ENCODE measurements at places on chromosomes 3 and 15.
A peak's percentile ranks its signal among the peaks of the same experiment; 100 is the strongest.

DNA sequence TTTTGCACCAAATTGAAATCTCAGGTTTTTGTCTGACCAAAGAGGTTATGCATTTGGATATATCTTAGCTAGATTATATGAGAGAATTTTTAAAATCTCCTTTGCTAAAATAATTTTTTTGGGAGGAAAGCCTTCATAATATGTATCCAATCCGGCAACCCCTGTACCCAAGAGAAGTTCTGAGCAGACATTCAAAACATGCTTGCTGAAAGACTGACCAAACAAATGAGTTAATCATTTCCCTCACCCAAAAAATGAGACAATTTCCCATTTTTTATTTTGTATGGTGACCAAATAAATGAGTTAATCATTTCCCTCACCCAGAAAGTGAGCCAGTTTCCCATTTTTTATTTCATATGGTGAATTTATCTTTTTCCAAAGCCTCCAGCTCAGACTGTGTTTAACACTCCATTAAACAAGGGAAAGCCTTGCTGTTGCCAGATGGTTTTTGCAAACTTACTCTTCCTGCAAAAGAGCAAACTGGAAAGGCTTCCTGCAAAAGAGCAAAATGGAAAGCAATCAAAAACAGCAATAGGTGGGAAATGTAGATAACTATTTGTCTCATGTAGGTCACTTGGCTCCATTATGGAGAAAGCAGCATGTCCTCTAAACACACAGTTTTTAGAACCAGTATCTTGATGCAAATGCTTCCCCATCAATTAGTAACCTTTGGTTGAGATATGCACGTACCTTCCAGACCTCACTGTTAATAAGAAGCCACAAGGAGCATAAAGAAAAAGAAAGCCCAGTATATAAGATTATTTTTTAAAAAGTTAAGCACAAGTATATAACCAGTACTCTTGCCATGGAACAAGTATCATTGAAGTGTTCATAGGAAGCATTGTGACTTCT, 78.4 kb upstream of the OSTN start:
- DNase-seq = no peak

- DNase-seq = no peak
Measured at GRCh38 chr3:178146406-178146831, 389.8 kb upstream of the KCNMB2 start.

DNA sequence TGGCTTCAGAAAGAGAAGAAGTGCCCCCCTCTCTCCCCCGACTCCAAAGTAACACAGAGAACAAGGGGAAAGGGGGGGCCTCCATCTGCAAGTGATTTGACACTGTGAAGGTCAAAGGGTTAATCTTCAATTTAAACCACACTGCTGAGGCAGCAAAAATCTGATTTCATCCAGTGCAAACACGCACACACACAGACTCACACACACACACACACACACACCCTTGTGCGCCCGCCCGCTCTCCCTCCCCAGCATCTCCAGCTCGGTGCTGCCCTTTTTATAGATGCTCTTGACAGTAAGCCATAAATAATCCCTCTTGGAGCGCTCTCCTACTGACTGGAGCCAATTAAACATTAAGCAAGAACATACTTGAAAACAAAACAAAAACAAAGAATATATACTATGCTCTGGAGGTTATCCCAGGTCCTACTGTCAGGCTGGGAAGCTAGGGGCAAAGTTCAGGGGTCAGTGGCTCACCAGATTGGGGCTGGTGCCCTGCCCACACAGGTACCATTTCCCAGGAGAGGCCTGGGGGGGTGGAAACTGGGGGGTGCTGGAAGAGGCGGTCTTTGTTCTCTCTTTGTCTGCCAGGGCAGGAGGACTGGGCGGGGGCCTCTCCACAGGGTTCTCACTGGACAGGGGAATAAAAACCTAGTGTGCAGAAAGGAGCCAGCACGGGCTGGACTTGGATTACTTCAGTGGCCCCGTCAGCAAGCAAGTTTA, 16.3 kb downstream of the BMF start:
- peak; percentile 96 for DNase-seq

- DNase-seq = no peak
Measured at GRCh38 chr15:74228723-74229081, 7.4 kb upstream of the CCDC33 start.

DNA sequence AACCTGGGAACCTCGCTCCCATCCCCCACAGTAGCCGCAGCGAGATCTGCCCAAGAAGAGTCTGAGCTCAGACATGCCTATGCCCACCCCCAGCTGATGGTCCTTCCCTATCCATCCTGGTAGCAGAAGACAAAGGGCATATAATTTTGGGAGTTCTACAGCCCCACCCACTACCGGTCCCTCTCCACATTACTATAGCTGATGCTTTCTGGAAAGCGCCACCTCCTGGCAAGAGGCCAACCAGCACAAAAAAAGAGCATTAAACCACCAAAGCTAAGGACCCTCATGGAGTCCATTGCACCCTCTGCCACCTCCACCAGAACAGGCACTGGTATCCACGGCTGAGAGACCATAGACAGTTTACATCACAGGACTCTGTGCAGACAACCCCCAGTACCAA, 168.4 kb downstream of the MEGF11 start:
- DNase-seq = no peak

DNA sequence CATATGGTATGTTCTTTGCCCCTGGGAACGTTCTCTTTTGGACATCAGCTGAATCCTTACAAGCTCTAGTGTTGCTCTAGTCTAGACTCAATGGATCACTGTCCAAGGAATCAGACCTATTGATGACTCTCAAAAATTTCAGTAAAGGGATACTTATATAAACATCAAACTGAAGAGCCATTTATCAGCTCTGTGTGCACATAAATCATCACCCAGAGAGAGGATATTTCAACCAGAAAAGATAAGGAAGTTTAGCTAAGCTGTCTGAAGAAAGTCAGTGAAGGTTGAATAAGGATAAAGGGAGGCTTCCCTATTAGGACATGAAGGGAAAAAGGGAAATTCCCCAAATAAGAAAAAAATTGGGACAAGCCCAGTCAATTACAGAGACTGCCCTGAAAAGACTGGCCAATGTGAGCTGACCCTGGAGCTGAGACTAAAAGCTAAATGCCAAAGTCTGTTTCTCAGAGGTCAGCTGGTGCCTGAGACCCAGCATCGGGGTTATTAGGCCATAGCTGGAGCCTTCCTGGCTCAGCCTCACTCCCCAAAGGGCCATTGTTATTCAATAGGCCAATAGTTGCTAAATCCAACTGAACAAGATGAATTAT, 424.1 kb upstream of the THBS1 start:
- no peak for DNase-seq

- DNase-seq = no peak
Measured at GRCh38 chr3:86934851-86935250, 56.1 kb downstream of the VGLL3 start.

- no peak for DNase-seq
Measured at GRCh38 chr15:78998526-78998925, 53.7 kb upstream of the CTSH start.

- no peak for DNase-seq
Measured at GRCh38 chr3:157695586-157695985, 192.4 kb upstream of the VEPH1 start.

GRCh38 chr3:16298891-16299290, 33.9 kb downstream of the OXNAD1 start:
- no peak for DNase-seq

- DNase-seq = no peak
Measured at GRCh38 chr3:171783626-171784025, 26.7 kb downstream of the PLD1 start.

DNA sequence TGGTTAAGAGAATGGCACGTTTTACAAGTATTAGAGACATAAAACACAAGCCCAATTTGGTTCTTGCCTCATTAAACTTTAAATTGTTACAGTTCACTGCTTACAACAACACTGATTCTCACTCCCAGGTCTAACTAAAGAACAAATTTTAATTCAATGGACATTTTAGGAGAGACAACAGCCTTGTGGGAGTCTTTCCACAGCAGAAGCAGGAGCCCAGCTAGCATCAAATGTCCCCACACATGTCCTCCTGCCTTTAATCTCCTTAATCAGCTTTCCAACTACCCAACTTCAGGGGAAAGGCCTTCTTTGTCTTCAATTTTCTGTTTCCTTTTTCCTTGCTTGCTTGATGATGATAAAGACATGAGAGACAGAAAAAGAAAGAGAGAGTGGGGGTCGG, 287.8 kb upstream of the WNT5A start:
- DNase-seq = no peak

GRCh38 chr3:161263057-161263456, 41.9 kb downstream of the NMD3 start:
- no peak for DNase-seq

- no peak for DNase-seq
Measured at GRCh38 chr3:195868866-195869412, 39.4 kb downstream of the TNK2 start.

DNA sequence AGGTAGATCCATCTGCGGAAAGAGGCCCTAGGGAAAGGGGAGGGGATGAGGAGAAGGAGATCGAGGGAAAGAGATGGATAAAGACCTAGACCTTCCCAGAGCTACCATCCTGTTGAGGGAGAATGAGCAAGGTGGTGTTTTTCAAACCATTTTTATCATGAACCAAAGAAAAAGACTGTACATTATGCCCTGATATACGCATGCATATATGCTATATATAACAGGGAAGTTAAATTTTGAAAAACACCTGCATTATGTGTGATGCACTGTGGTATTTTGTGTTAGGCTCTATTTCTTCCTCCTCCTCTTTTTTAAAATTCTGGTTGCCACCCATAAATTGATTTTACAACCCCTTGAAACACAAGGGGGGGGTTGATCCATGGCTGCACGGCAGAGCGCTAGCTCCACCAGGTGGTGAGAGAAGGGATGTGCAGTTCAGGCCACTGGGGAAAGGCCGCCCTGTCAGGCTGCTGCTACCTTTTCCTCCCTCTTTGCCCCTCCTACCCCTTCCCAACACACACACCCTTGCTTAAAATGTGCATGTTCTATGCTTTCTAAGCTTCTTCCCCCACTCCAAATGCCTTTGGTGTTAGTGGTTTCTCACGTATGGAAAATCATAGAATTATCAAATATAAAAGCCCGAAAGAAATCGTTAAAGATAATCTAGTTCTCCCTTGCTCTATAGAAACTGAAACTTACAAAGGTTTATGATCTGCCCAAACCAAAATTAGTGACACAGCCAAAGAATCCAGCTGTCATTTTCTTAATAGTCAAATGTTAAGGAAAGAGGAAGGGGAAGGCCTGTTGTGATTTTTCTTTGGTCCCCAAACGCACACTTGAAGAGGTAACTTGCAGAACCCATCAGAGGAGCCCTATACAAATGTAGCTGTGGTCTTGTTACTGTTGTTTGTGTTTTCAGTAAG, 262.0 kb upstream of the UMPS start:
- no peak for DNase-seq

GRCh38 chr3:59388555-59389270, 338.9 kb upstream of the CFAP20DC start:
- DNase-seq = no peak

DNA sequence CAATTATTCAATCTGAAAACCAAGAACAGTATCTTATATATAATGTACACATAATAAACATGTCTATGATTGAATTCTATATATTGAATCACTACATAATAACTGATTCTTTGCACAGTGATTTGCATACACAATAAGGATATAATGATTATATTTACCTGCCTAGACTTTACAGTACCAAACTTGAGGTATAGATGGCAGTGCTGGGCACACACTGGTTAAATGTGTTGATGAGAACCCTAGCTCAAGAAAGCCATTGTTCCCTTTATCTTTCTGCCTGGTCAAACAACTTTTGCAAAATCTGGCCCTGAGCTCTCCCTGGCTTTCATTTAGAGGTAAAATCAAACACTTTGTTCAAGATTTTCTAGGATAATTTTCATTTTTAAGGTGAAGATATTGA, 697.7 kb downstream of the TUSC7 start:
- DNase-seq = no peak

DNA sequence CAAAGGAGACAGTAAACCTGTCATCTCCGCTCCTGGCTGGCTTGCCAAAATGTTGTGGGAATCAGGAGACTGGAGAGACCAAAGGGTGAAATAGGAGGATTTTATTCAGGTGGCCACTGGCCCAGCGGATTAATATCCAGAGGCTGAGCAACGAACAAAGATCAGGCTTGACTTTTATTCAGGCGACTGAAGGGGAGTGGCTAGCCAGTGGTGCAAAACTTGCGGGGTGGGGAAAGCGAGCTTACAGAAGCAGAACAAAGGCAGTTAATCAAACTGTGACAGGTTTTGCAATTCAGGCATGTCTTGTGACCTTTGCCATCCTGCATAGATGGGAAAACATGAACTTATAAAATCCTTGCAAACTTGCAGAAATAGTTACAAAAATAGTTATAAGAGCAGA, 19.8 kb upstream of the ACAD9 start:
- no peak for DNase-seq

GRCh38 chr3:59425942-59426341, 376.1 kb upstream of the CFAP20DC start:
- DNase-seq = no peak

- no peak for DNase-seq
Measured at GRCh38 chr15:33553157-33553556, 242.4 kb downstream of the RYR3 start.
